MCF 10A (cell line): ENCODE measurements at places on chromosomes 4 and X. TPM values are rescaled to one million over a fixed set of nuclear protein-coding genes. Genes with fewer than 3 reads are reported as not detected.
A peak's percentile ranks its signal among the peaks of the same experiment; 100 is the strongest.

GRCh38 chrX:123311486-123311885 is 127.4 kb downstream of the GRIA3 start:
- no peaks in the 10 kb centered on the region for H3K27me3 ChIP-seq
- no peak for DNase-seq
- H3K4me3 ChIP-seq, result no peak overlapping the region
- no peaks in the 10 kb centered on the region for H3K36me3 ChIP-seq

DNA sequence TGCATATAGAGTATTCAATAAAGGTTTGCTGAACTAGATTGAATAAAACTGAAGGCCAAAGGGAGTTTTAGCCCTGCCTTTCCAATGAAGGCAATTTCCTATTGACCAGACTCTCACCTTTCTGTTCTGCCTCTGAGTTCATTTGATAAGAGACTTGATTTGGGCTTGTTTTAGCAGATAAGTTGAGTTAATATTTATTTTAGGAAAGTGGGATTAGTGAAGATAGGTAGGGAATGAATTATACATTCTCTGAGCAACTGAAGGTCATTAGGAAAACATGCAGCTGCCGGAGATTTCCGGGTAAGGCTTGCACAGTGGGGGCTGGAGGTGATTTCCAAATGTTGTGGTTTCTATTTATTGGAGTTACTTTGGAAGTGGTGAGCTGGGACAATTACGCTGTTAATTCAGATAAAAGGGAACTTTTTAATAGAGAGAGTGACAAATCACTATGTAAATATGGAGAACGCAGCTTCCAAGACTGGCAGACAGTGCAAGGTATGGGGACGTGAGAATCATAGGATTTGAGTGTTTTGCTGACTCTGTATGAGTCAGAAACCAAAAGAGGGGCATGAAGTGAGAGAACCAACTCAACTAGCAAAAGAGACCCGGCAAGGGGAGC is 553.6 kb upstream of the BOD1L1 start:
- no peaks in the 10 kb centered on the region for H3K4me1 ChIP-seq
- H3K4me3 ChIP-seq, result no peak overlapping the region
- no peaks in the 10 kb centered on the region for H3K36me3 ChIP-seq
- peak; percentile 18 for DNase-seq
- H3K27me3 ChIP-seq, result no peaks in the 10 kb centered on the region
- no peak overlapping the region for H3K27ac ChIP-seq

- DNase-seq, result no peak
- peaks cover 23% of the 10 kb centered on the region for H3K4me1 ChIP-seq
- H3K27ac ChIP-seq, result no peak overlapping the region
- H3K36me3 ChIP-seq, result peaks cover 7% of the 10 kb centered on the region
- no peaks in the 10 kb centered on the region for H3K27me3 ChIP-seq
- H3K4me3 ChIP-seq, result no peak overlapping the region
Observed at GRCh38 chr4:156906325-156906724, 65.3 kb downstream of the PDGFC start.

GRCh38 chr4:16126714-16127113 is 42.9 kb upstream of the PROM1 start:
- no peaks in the 10 kb centered on the region for H3K36me3 ChIP-seq
- no peaks in the 10 kb centered on the region for H3K4me1 ChIP-seq
- H3K27ac ChIP-seq, result no peak overlapping the region
- no peak overlapping the region for H3K4me3 ChIP-seq
- peaks cover 11% of the 10 kb centered on the region for H3K27me3 ChIP-seq
- no peak for DNase-seq

- H3K27ac ChIP-seq, result peak overlapping the region; percentile 9
- H3K27me3 ChIP-seq, result no peaks in the 10 kb centered on the region
- H3K36me3 ChIP-seq, result no peaks in the 10 kb centered on the region
- no peak overlapping the region for H3K4me3 ChIP-seq
- H3K4me1 ChIP-seq, result peaks cover 8% of the 10 kb centered on the region
Observed at GRCh38 chr4:139872274-139872673, 206.7 kb downstream of the MGST2 start.

DNA sequence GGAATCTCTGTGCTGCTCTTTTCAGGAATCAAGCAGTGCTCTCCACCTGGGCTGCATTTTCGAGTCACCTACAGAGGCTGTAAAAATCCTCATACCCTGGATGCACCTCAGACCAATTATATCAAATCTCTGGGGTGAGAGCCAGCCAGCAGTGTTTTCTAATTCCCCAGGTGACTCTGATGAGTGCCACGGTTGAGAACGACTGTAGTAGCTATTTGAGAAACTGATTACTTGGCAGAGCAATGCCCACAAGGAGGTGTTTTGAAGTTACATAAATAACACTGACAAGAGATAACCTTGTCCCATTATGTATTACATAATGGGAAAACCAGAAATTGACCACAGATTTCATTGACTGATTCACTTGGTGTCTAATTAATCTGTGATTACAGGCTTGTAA is 46.8 kb downstream of the CLCN4 start:
- DNase-seq, result no peak
- no peaks in the 10 kb centered on the region for H3K27me3 ChIP-seq
- no peak overlapping the region for H3K4me3 ChIP-seq
- peaks cover 7% of the 10 kb centered on the region for H3K36me3 ChIP-seq

SLC26A1 gene
- 0.10 and 0.16 TPM in 2 replicates for total RNA-seq

- H3K4me3 ChIP-seq, result no peak overlapping the region
- no peaks in the 10 kb centered on the region for H3K4me1 ChIP-seq
- H3K27ac ChIP-seq, result no peak overlapping the region
- DNase-seq, result no peak
- no peaks in the 10 kb centered on the region for H3K27me3 ChIP-seq
Observed at GRCh38 chr4:89898304-89898716, 3.7 kb downstream of the MMRN1 start.

- no peaks in the 10 kb centered on the region for H3K36me3 ChIP-seq
- no peak for DNase-seq
- no peaks in the 10 kb centered on the region for H3K27me3 ChIP-seq
Observed at GRCh38 chr4:123421937-123422781, 25.6 kb downstream of the SPRY1 start.

GRCh38 chrX:74449937-74450330 is 28.6 kb downstream of the SLC16A2 start:
- no peaks in the 10 kb centered on the region for H3K36me3 ChIP-seq
- peaks cover 30% of the 10 kb centered on the region for H3K27me3 ChIP-seq
- no peak overlapping the region for H3K4me3 ChIP-seq
- peaks cover 18% of the 10 kb centered on the region for H3K4me1 ChIP-seq

FAM236C gene
- not detected in 2 replicates for total RNA-seq

IBSP gene
- not detected in 2 replicates for total RNA-seq

STS gene
- 2.4 and 2.8 TPM in 2 replicates for total RNA-seq

- H3K27me3 ChIP-seq, result no peaks in the 10 kb centered on the region
- peaks cover 6% of the 10 kb centered on the region for H3K4me1 ChIP-seq
- no peak overlapping the region for H3K27ac ChIP-seq
- no peak overlapping the region for H3K4me3 ChIP-seq
- no peak for DNase-seq
- peaks cover 23% of the 10 kb centered on the region for H3K36me3 ChIP-seq
Observed at GRCh38 chr4:145102619-145103018, 4.5 kb downstream of the ABCE1 start.

HS6ST2 gene
- 23.9 and 26.1 TPM in 2 replicates for total RNA-seq

GRCh38 chr4:142085513-142086292 is 449.3 kb downstream of the IL15 start:
- peak overlapping the region; percentile 5 for H3K27ac ChIP-seq
- no peaks in the 10 kb centered on the region for H3K27me3 ChIP-seq
- no peak overlapping the region for H3K4me3 ChIP-seq
- H3K4me1 ChIP-seq, result peaks cover 23% of the 10 kb centered on the region
- no peaks in the 10 kb centered on the region for H3K36me3 ChIP-seq

GRCh38 chr4:165343353-165344191 is 16.1 kb downstream of the MSMO1 start:
- H3K27ac ChIP-seq, result no peak overlapping the region
- peaks cover 57% of the 10 kb centered on the region for H3K36me3 ChIP-seq
- no peaks in the 10 kb centered on the region for H3K27me3 ChIP-seq
- H3K4me1 ChIP-seq, result no peaks in the 10 kb centered on the region

CENPVL2 gene
- total RNA-seq, result not detected in 2 replicates

TMSB15C gene
- 0.79 and 1.3 TPM in 2 replicates for total RNA-seq

GRCh38 chr4:120709991-120710390 is 212.5 kb downstream of the PRDM5 start:
- H3K4me3 ChIP-seq, result no peak overlapping the region
- peaks cover 9% of the 10 kb centered on the region for H3K4me1 ChIP-seq
- peak; percentile 24 for DNase-seq
- H3K27me3 ChIP-seq, result no peaks in the 10 kb centered on the region
- H3K36me3 ChIP-seq, result no peaks in the 10 kb centered on the region
- H3K27ac ChIP-seq, result no peak overlapping the region

- peak overlapping the region; percentile 39 for H3K4me3 ChIP-seq
- H3K27me3 ChIP-seq, result no peaks in the 10 kb centered on the region
- DNase-seq, result peak; percentile 44
- peak overlapping the region; percentile 26 for H3K27ac ChIP-seq
Observed at GRCh38 chr4:85496126-85496849, 21.3 kb downstream of the ARHGAP24 start.

DMRTC1 gene
- not detected in 2 replicates for total RNA-seq

- no peaks in the 10 kb centered on the region for H3K27me3 ChIP-seq
- no peak overlapping the region for H3K27ac ChIP-seq
- H3K4me1 ChIP-seq, result peaks cover 9% of the 10 kb centered on the region
Observed at GRCh38 chr4:114078636-114079035, 99.2 kb upstream of the ARSJ start.

CSAG1 gene
- not detected in 2 replicates for total RNA-seq

- no peak overlapping the region for H3K27ac ChIP-seq
- H3K27me3 ChIP-seq, result no peaks in the 10 kb centered on the region
- H3K4me3 ChIP-seq, result no peak overlapping the region
- no peaks in the 10 kb centered on the region for H3K36me3 ChIP-seq
- no peak for DNase-seq
Observed at GRCh38 chr4:164529058-164529457, 224.9 kb upstream of the SMIM31 start.

TEX13B gene
- not detected in 2 replicates for total RNA-seq

DNA sequence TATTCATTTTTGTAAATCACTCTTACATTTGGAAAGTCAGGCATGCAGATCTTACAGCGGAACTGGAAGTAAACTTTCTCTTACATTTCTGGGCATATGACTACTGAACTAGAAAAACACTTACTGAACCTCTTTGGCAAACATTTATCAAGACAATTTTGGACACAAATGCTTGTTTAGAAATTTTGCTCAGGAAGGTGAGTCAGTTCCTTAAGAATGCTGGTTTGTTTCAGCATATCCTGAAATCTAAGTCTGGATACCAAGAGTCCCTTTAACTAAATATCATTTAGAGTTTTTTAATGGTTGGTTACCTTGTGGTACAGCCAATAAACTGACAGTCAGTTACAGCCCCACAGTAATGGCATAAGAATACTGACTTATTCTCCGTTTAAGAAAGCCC is 15.0 kb downstream of the SHISA3 start:
- peak overlapping the region; percentile 88 for H3K27ac ChIP-seq
- H3K36me3 ChIP-seq, result no peaks in the 10 kb centered on the region
- peak; percentile 78 for DNase-seq
- no peaks in the 10 kb centered on the region for H3K27me3 ChIP-seq

DNA sequence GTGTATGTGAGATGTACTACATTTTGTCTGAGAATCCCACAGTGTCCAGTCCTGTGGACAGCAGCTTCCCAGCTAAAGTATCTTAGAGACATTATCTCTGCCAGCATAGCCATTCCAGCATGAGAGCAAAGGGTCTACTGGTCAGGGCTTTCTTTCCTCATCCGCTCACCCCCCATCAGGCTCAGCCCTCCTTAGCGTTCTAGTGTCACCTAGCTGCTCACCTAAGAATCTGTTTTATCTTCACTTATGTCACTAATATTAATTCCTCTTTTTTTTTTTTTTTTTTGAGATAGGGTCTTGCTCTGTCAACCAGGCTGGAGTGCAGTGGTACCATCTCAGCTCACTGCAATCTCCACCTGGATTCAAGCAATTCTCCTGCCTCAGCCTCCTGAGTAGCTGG is 15.6 kb downstream of the RUFY3 start:
- peaks cover 19% of the 10 kb centered on the region for H3K4me1 ChIP-seq
- no peak overlapping the region for H3K4me3 ChIP-seq
- peaks cover 5% of the 10 kb centered on the region for H3K36me3 ChIP-seq
- no peaks in the 10 kb centered on the region for H3K27me3 ChIP-seq
- no peak overlapping the region for H3K27ac ChIP-seq

KIAA1210 gene
- total RNA-seq, result not detected in 2 replicates

DNA sequence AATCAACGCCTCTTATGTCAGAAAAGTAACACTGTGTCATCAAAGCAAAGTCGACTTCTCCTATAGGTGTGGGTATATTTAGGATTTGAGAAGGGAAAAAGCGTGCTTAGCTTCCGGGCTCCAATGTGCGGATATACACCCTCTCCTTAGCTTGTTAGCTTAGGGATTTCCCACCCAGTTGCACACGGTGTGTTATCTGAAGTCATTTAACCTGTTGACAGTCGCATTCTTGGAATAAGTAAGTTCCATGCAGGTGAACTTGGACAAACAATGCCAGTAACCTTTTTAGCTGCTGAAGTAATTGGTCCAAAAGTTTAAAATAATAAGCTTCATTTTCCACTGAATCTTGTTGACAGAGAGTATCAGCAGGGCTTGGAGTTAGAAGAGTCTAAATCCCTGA is 113.7 kb downstream of the SHROOM3 start:
- no peaks in the 10 kb centered on the region for H3K36me3 ChIP-seq
- no peaks in the 10 kb centered on the region for H3K27me3 ChIP-seq
- no peak overlapping the region for H3K4me3 ChIP-seq
- peaks cover 12% of the 10 kb centered on the region for H3K4me1 ChIP-seq
- DNase-seq, result no peak

- H3K27me3 ChIP-seq, result no peaks in the 10 kb centered on the region
- no peaks in the 10 kb centered on the region for H3K36me3 ChIP-seq
- peaks cover 10% of the 10 kb centered on the region for H3K4me1 ChIP-seq
- H3K27ac ChIP-seq, result peak overlapping the region; percentile 84
- H3K4me3 ChIP-seq, result no peak overlapping the region
- no peak for DNase-seq
Observed at GRCh38 chrX:134717698-134718097, 59.4 kb upstream of the PLAC1 start.

FAM149A gene
- 0.79 and 1.3 TPM in 2 replicates for total RNA-seq

FGB gene
- not detected in 2 replicates for total RNA-seq

- DNase-seq, result no peak
- H3K36me3 ChIP-seq, result peaks cover 17% of the 10 kb centered on the region
- H3K27ac ChIP-seq, result no peak overlapping the region
- H3K4me3 ChIP-seq, result no peak overlapping the region
- H3K27me3 ChIP-seq, result no peaks in the 10 kb centered on the region
Observed at GRCh38 chr4:118773429-118773792, 62.5 kb downstream of the SEC24D start.

VCX gene
- total RNA-seq, result not detected in 2 replicates

DNA sequence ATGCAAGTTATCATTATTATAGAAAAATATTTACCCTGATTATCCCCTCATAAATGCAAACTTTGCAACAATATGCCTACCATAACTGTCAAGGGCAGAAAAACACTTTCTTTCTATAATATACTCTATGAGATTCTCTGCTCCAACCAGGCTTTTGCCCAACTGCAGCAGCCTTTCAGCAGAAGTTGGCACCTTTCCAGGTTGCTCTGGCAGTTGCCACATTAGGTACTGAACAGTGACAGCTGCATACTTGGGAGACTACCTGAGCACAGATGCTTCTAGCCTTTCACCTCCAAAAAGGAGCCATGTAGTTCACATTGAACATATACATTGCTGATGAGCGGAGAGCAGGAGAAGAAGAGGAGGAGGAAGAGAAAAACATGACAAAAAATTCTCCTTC is 69.5 kb upstream of the BRWD3 start:
- H3K36me3 ChIP-seq, result no peaks in the 10 kb centered on the region
- H3K4me3 ChIP-seq, result no peak overlapping the region
- DNase-seq, result peak; percentile 43
- peaks cover 6% of the 10 kb centered on the region for H3K4me1 ChIP-seq
